ENCODE measurements at places on chromosomes 6 and 20.

GRCh38 chr6:150713931-150714330 lies 114.2 kb downstream of the PLEKHG1 start:
- DNase-seq: no peak

- DNase-seq: no peak
Observed at GRCh38 chr6:107717781-107718180, 106.3 kb downstream of the SCML4 start.

DNA sequence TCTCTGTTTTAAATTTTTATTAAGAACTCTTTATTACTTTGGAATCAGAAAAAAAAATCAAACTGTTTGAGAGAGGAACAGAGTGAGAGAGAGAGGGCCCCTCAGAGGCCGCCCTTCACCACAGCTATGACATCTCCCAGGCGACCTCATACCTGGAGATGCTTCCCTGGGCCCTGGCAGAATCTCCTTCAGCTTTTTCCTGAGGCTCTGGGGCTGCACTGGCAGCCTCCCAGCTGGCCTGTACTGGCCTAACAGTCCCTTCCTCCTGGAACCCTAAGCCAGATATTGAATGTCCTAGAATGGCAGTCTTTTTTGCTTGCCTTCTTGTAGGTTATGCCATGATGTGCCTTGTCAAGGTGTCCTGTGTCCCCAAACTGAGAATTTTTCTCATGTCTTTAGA lies 13.7 kb downstream of the ABHD12 start:
- DNase-seq: no peak

DNA sequence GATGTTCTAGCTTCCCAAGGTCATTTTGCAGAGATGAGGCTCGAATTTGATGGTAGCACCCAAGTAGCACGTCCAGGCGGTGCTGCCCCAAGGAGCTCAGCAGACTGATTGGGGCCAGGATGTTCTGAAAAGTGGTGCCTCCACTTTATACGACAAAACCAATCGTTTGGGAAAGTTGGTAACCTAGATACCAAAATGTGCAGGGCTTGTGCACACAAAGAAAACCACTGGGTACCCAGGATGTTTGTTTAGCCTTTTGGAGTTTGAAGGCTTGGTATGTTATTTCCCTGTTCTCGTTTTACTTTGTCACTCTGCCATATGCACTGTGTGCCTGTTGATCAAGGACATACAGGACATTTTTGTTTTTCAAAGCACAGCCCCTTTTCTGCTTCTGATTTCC lies 40.7 kb upstream of the PBOV1 start:
- DNase-seq: no peak

DNA sequence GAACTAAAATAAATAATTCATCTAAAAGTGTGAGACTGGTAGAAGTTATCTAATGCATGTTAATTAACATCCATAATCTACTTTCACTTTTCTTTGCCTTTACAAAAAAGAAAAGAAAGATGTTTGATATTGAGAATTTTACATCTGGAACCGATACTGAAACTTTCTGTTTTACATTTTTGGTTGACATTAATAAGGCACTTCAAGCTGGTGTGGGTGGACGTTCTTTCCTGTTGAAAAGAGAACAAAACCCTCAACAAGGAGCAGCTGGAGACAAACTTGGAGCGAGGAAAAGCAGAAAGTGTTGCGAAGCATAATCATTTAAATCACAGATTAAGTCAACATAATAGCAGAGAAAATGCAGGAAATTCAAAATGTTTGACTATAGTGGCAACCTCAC lies 575.2 kb upstream of the ADGRB3 start:
- DNase-seq: no peak

- no peak for DNase-seq
Observed at GRCh38 chr6:140581601-140582000, 1207.2 kb upstream of the CITED2 start.

DNA sequence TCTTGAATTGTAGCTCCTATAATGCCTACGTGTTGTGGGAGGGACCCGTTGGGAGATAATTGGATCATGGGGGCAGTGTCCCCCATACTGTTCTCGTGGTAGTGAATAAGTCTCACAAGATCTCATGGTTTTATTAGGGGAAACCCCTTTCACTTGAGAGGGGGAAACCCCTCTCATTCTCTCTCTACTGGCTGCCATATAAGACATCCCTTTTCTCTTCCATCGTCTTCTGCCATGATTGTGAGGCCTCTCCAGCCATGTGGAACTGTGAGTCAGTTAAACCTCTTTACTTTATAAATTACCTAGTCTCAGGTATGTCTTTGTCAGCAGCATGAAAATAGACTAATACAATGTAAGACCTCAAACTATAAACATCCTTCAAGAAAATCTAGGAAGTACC lies 23.1 kb downstream of the PAQR8 start:
- DNase-seq: no peak

DNA sequence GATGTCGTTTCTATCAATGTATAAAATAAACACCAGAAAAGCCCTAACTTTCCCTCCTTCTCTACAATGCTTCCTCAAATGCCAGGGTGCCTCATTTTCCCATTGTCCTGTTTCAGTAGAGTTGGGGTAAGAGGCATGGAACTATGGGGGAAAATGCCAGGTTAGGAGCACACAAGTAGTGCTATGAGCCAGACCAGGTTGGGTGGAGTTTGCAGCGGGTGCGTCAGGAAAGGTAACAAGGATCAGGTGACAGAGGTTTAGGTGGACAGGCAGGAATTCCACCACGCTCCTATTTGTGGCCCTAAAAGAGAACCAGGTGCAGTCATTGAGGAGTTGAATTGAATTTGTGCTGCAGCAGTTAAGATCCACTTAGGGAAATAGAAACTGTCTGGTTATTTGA lies 36.5 kb downstream of the SYTL3 start:
- no peak for DNase-seq

GRCh38 chr6:146548898-146549374 lies 5.3 kb downstream of the RAB32 start:
- no peak for DNase-seq

GRCh38 chr6:1609648-1610496 lies at the start of gene FOXC1:
Gene FOXC1, plus strand, starts transcription at chr6:1609915. Its CDS starts 531 bp downstream, at chr6:1610446.
- peak; percentile 93 for DNase-seq

DNA sequence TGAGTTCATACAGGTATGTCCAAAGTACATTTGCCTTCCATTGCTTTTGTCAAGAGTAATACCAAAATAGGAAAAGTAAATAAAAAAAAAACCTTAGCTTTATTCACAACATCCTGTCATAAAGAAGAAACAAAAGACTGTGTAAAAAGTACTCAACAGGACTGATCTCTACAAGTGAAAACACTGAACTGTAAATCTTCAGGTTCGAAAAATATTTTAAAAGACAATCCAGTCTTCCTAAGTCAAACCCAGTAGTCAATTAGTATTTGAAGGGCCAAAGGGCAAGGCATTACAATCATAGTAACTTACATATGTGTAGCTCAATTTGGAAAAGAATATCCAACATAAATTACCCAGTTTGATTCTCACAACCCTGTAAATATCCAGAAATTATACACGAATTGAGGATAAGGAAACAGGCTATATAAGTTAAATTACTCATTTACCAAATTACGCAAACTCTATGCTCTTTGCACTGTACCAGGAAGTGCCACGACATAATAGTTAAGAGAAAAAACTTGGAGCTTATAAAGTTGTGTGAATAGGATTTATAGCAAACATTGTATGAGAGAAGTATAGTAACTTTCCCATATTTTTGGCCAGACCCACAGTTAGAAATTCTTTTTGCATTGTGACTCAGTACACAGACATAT lies 21.2 kb downstream of the PTPRK start:
- DNase-seq: peak; percentile 40

- DNase-seq: no peak
Observed at GRCh38 chr6:3724451-3725144, 26.9 kb downstream of the PXDC1 start.

- DNase-seq: no peak
Observed at GRCh38 chr6:10621213-10621612, 73.2 kb downstream of the C6orf52 start.

DNA sequence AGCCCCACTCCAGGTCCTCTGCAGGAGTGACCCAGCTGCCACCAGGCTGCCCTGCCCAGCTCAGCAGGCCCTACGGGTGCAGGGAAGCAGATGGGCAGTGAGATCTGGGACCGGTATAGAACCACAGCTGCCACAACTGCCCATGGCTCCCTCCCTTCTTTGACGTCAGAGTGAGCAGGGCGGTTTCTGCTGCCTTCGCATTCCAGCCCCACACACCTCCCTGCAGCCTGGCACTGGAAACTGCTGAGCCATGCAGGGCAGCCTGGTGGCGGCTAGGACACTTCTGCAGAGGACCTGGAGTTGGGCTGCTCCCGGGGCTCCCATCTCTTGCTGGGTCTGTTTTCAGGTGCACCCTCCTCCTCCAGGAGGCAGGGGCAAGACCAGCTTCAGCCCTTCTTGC lies 101.6 kb upstream of the CD93 start:
- no peak for DNase-seq

- DNase-seq: no peak
Observed at GRCh38 chr20:409697-410559, 1.8 kb downstream of the RBCK1 start.

GRCh38 chr20:19922716-19923115 lies 94.4 kb upstream of the NAA20 start:
- no peak for DNase-seq

DNA sequence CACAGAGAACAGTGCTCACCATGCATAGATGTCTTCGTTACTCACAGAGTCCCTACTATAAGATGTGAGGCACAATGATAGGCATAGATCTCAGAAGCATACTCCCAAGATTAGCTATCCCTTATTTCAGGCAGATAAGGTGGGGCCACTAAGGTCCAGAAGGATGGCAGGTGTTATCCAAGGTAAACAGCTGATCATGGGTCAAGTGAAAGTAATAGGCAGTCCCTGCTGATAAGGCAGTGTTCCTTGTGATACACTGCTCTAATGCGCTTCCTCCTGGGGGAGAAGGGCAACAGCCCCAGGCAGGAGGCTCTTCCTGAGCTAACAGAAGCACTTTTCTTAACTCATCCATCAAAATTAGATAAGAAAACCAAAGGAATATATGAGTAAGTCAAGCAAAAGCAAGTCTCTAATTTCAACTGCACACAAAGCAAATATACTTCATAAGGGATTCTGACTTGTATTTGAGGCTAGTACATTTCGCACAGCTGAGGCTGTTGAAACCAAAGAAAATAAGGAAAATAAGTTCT lies 42.2 kb downstream of the METTL24 start:
- no peak for DNase-seq

DNA sequence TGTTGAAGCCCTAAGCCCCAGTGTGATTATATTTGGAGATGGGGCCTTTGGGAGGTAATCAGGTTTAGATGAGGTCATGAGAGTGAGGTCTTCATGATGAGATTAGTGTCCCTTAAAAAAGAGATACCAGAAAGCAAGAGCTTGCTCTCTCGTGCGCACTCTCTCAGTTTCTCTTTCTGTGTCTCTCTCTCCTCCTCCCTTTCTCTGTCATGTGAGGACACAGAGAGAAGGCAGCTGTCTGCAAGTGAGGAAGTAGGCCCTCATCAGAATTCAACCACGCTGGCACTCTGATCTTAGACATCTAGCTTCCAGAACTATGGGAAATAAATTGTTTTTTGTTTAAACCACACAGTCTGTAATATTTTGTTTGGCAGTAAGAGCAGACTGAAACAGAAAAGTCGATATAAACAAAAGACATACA lies 180.5 kb downstream of the IBTK start:
- peak; percentile 15 for DNase-seq

DNA sequence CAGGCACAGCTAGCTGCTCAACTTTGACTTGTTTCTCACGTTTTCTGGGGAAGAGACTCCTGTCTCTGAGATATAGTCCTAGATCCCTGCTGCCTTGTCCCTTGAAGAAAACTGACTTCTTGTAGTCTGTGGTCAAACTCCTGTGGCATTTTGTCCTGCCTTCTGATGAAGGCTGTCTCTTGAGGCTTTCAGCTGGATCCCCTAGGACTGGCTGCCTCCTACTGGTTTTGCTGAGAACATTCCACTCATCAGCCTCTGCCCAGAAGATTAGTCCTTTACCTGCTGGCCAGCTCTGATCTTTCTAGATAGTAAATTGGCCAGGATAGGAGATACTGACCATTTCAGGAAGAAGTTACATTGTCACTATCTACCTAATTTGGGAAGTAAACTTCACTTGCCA lies 71.9 kb upstream of the CNR1 start:
- peak; percentile 1 for DNase-seq

DNA sequence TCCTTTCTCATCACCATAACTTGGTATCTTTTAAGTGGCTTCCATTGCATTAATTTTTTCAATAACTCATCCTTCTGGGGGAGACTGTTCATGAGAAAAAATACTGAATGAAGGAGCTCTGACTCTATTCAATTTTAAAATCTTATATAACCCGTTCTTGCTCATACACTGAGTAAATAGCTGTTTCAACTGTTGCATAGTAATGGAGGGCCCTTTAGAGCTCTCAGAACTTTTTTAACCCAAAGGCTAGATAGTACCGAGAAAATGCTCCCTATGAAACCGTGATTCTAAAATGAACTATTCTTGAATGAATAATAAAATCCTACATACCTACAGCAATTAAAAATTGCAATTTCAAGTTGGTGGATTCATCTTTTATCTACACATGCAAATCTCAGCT lies 5.3 kb downstream of the SLC2A12 start:
- no peak for DNase-seq

DNA sequence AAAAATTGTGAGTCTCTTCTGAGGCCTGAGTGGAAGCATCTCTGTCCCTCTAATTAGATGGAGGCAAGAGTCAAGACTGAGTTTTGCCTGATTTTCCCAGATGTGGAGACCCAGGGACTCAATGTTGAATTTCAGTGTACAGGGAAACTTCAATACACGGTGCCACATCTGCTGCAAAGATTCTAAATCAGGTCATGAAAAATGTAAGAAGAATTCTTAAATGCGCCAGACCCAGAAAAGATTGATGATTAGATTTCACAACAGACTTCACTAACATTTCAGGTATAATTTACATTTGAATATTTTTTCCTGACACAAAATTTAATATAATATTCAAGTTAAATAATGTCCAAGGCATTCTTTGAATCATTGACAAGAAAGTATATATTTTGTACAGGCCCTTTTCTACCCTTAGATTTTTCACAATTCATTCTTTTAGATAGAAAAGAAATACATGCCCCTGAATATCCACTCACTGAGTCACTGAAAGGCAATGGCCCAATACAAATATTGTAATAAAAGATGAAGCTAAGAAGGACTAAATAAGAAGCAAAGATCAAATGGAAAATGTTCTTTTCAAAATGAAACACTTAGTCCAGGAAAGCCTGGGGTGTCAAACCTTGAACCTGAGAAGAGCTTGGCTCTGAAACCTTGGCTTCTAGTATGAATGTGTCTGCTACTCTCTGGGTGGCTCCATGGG lies 18.2 kb upstream of the HDGFL1 start:
- DNase-seq: peak; percentile 33

DNA sequence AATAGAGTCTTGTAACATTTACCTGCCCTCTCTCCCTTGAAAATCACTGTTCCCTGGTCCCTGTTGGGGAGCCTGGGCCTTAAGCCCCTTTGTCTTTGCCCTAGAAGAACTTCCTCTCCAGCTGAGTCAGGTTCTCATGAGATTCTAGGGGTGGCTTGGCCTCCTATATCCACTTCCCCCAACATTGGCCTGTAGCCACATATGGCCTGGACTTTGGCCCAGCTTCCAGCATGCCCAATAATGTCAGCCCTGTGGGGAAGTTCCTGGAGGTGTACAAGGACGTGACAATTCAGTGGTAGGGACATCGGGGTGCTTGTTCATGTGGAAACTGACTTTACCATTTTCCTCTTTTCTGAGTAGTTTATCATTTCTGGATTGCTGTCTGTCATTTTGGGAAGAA lies 17.2 kb upstream of the MAS1L start:
- DNase-seq: no peak

- DNase-seq: peak; percentile 73
Observed at GRCh38 chr20:50169329-50169823, 15.9 kb upstream of the PEDS1 start.

Data from fibroblast of skin of scalp (primary cell).